Osteocyte (in vitro differentiated cells): ENCODE measurements at places on chromosomes 2 and 18. TPM values are rescaled to one million over a fixed set of nuclear protein-coding genes. Genes with fewer than 3 reads are reported as not detected.

The TTR gene
- total RNA-seq: 11.2 and 14.8 TPM in 2 replicates

- H3K36me3 ChIP-seq: no peaks in the 10 kb centered on the region
- H3K27me3 ChIP-seq: no peaks in the 10 kb centered on the region
- H3K27ac ChIP-seq: no peak overlapping the region
- DNase-seq: no peak
Observed at GRCh38 chr2:32246911-32247310, 17.8 kb downstream of the NLRC4 start.

- H3K27ac ChIP-seq: no peak overlapping the region
- H3K4me1 ChIP-seq: peaks cover 17% of the 10 kb centered on the region
- H3K27me3 ChIP-seq: no peaks in the 10 kb centered on the region
- no peak for DNase-seq
Observed at GRCh38 chr2:20563833-20564232, 87.1 kb downstream of the HS1BP3 start.

The CSRNP3 gene
- 1.5 and 1.9 TPM in 2 replicates for total RNA-seq

The STPG4 gene
- total RNA-seq: 0.37 and 0.56 TPM in 2 replicates

DNA sequence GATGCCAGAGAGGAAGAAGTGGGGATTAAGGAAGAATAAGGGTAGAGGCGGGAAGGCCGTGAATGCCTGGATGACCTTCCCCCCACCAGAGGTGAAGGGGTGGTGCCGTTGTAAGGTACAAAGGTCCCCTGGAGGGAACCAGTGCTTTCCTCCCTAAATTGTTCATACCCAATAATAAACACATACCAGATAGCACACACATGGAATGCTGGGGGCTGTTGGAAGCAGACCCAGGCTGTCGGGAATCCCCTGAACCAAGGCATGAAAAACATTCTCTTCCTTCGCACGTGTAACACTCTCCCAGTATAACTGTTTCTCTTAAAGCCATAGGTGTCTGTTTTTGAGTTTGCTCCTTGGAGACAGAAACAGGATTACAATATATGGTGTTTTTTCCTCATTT, 107.1 kb upstream of the CTAGE1 start:
- H3K4me3 ChIP-seq: no peak overlapping the region
- H3K36me3 ChIP-seq: no peaks in the 10 kb centered on the region
- no peaks in the 10 kb centered on the region for H3K27me3 ChIP-seq
- H3K27ac ChIP-seq: no peak overlapping the region

DNA sequence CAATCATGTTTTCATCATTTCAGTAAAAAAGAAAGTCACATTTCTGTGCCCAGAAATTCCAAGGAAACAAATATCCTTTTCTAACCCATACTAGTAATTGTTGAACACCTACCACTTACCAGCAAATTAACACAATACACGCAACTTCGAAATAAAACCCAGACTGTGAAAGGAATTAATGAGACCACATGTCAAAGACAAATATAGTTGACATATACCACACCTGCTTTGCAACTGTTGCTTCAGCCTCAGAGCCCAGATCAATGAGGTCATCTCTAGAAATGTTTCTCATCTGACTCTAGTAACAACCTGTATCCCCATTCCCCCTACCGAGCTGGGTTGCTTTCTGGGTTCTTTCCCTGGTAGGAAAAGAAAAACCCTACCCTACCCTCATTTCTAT, 52.6 kb downstream of the TRIP12 start:
- peaks cover 31% of the 10 kb centered on the region for H3K36me3 ChIP-seq
- H3K27ac ChIP-seq: no peak overlapping the region
- no peaks in the 10 kb centered on the region for H3K27me3 ChIP-seq
